ENCODE measurements at places on chromosomes 6 and 20. TPM values are rescaled to one million over a fixed set of nuclear protein-coding genes. Genes with fewer than 3 reads are reported as not detected.
A peak's percentile ranks its signal among the peaks of the same experiment; 100 is the strongest.

GRCh38 chr6:72417759-72418158 is 204.1 kb upstream of the KCNQ5 start:
- ATAC-seq, result no peak

DNA sequence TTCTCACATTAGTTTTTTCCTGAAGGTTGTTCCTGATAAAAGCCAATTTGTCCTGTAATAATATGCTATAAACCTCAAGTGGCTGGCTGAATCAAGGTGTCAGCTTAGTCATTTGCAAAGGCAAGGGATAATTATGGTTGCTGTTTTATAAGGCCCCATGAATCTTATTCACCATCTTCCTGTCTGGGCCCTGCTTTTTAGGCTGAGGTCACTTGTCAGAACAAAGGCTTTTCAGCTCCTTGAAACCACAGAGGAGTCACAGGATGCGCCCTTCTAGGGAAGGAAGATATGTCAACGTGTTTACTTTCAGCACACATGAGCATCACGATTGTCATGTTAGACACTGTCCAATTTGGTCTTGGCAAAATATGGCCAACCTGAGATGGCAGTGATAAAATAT is 64.8 kb upstream of the NAA20 start:
- no peak for ATAC-seq

- ATAC-seq, result no peak
These were observed 575 bp downstream of the SLC44A4 start for GRCh38 chr6:31878222-31878621.

GRCh38 chr6:149852881-149853280 is 11.3 kb downstream of the LRP11 start:
- no peak for ATAC-seq

The LAMA4 gene
- total RNA-seq, result 344 TPM

DNA sequence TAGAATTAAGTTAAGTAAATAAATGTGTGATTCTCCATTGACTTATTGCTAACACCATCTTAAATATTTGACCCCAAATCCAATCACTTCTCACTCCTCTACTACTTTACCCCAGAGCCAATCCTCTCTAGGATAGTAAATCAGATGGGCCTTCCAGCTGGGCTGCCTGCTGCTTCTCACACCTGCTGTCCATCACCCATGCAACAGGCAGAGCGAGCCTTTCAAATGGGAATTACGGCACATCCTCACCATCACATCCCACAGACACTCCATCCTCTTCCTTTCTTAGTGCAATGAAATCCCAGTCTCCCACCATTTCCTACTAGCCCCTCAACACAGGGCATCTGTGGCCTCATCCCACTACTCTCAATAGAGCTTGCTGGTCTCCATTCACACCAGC is 34.0 kb downstream of the HLA-F start:
- no peak for ATAC-seq

- ATAC-seq, result no peak
These were observed 70.0 kb downstream of the CNKSR3 start for GRCh38 chr6:154440422-154441043.

GRCh38 chr6:74133073-74133472 is 437.1 kb downstream of the CD109 start:
- no peak for ATAC-seq

- no peak for ATAC-seq
These were observed 54.0 kb downstream of the PIGU start for GRCh38 chr20:34622821-34623451.

The NOX3 gene
- total RNA-seq, result not detected

The RGL2 gene
- 11.0 TPM for total RNA-seq

DNA sequence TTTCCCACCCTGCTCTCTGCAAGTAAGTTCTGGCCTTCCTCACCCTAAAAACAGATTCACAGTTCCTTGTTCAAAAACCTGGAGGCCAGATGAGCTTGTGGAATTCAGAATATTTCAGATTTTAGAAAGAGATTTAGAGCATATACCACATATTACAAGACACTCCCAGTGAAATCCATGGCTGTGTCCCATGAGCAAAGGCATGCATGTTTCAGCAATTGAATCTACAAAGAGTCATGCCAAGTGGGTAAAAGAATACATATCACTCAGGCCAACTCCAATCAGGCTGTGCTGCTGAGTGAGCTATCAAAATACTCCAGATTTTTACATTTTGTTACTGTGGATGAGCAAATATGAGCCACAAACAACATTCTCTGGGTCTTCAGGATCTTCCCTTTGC is 10.2 kb upstream of the NEDD9 start:
- peak; percentile 92 for ATAC-seq

DNA sequence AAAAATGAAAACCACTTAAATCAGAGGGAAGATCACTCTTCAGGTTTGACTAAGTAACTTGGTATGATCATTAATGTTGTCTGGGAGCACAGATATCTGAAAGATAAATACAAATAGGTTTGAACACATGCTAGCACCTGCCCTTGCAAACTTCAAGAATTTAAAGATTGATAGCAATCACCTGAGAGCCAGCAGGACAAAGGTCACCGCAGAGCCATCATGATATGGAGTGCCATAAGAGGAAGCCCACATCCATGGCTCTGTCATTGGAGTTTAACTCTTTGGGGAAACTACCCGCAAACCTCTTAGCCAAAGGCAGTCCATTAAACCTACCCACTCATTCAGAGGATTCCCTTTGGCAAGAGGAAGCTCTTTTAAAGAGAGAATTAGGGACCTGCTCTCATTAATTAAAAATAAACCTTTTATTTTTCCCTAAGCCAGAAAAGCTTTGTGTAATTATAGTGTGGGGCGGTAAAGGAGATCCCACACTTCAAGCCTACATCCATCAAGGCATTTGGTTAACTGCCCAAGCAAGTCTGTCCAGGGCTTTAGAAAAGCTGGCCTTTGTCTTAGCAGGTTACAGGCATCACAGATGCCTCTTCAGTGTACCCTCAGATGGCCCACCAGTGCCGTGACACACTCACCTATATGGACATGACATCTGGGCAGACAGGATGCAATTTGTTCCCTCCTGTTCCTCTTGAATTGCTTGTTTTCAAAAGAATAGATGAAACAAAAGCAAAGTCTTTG is 73.0 kb downstream of the SASH1 start:
- no peak for ATAC-seq

The DYNLT2 gene
- 3.4 TPM for total RNA-seq

- no peak for ATAC-seq
These were observed 11.2 kb downstream of the SPDEF start for GRCh38 chr6:34544776-34545471.

DNA sequence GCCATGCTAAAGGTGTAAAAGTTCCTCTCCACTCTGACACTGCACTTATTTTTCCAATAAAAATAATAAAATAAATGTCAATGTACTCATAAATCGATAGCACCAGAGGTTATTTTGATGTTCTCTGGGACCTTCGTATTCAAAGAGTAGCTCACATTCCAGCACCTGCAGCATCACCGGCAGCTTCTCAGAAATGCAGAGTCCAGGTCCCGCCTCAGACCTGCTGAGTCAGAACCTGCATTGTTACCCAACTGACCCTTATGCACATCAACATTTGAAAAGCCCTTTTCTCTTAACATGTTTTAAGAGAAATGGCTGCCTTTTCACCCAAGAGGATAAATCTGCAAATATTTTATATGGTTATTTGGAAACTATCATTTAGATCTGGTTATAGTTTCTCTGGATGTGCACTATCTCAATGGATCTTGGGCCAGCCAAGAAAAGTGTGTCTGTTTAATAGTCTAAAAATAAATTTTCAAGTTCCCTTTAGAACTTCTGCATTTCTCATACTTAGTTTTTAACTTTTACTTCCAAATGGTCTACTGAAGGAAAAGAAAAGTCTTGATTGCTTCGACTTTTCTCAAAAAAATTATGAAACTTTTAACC is 216.2 kb upstream of the PRDM1 start:
- ATAC-seq, result no peak

- ATAC-seq, result peak; percentile 55
These were observed 41.9 kb upstream of the HFE start for GRCh38 chr6:26045065-26045927.

DNA sequence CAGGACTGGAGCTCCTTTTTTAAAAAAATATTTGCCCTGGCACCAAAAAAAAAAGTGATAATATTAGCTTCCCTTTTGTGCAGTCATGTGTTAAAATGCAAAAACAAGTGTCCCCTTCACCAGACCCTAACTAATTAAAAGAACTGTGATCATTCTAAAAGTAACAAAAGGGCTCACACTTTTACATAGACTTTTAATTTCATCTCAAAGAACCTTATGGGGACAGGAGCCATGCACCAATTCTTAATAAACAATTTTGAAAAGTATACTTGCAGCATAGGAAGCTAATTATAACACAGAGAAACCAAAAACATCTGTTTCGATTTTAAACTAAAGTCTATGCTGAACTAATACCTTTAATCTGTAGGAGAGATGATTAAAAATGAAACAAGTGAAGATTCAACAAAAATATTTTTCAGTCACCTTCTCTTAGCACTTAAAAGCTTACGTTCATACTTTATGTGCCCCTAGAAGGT is 17.3 kb downstream of the STX7 start:
- no peak for ATAC-seq

GRCh38 chr6:40541556-40542174 is 45.5 kb downstream of the LRFN2 start:
- no peak for ATAC-seq

The MAFB gene
- total RNA-seq, result 20.1 TPM

GRCh38 chr6:113328886-113329381 is 528.2 kb upstream of the MARCKS start:
- peak; percentile 84 for ATAC-seq

The OARD1 gene
- 28.1 TPM for total RNA-seq

- no peak for ATAC-seq
These were observed 88.6 kb downstream of the LIN28B start for GRCh38 chr6:105045526-105045925.

The CLIC5 gene
- not detected for total RNA-seq

The COL9A1 gene
- total RNA-seq, result 0.39 TPM

DNA sequence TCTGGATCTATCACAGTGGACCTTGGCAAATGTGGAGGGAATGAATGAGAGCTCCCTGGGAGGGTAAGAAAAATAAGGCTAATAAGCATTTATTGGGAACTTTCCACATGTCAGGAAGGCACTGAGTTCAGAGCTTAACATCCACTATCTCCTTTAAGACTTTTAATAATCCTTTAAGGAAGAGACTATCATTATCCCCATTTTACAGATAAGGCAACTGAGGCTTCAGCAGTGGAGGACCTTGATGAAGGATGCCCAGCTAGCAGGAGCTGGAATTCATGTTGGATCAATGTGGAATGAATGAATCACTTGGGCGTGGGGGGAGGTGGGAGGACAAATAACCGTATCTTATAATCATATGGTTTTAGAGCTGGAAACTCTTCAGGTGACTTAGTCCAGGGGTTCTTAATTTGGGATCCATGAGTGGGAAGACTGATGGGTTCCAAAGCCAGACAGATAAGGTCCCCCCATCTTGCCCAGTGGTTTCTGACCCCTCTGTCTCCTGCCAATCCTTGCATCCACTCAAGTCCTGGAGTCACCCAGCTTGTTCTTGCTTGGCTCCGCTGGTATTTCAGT is 54.9 kb downstream of the CD40 start:
- ATAC-seq, result no peak

- no peak for ATAC-seq
These were observed 214.5 kb downstream of the BCKDHB start for GRCh38 chr6:80321011-80321410.

- ATAC-seq, result no peak
These were observed 82.1 kb downstream of the SLC23A2 start for GRCh38 chr20:4919047-4919704.

The PRRC2A gene
- total RNA-seq, result 130 TPM

The RSPH4A gene
- total RNA-seq, result 0.59 TPM

DNA sequence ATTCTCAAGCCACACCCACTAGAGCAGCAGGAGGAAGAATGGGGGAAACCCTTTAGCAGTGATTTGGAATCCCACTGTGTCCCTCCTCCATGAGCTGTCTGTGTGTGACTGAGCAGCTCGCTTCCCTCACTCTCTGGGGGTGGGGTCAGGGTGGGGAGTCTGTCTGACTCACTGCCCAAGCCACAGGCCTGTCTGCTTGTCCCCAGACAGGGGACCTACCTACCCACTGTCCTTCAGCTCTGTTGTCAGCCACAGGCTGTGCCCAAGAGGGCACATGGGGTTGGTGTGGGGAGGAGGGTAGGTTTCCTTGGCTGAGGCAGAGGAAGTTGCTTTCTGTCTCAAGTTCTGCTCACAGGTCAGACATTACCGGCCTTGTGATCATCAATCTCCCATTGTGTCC is 127.0 kb downstream of the MAFB start:
- ATAC-seq, result no peak

- ATAC-seq, result no peak
These were observed 600.6 kb downstream of the QKI start for GRCh38 chr6:164015088-164015484.
